ENCODE measurements at places on chromosomes 3 and 15.

GRCh38 chr3:38278841-38279240 is 3.3 kb upstream of the SLC22A14 start:
- no peak for DNase-seq

DNA sequence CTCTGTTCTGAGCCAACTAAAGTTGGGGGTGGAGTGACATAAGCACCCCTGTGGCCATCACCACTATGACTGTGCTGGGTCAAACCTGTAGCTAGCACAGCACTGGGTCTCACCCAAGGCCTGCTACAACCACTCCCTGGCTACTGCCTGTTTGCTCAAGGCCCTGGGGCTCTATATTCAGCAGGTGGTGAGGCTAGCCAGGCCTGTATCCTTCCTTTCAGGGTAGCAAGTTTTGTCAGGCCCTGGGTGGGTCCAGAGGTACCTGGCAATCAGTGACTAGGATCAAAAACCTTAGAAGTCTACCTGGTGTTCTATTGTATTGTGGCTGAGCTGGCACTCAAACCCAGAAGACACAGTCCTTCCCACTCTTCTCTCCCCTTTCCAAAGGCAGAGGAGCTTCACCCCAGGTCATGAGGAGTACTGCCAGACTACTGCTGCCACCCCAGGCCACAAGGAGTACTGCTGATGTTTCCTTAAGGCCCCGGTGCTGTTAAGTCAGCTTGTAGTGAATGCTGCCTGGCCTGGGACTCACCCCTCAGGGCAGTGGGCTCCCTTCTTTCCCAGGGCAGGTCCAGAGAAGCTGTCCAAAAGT is 170.8 kb downstream of the IGSF11 start:
- no peak for DNase-seq

- DNase-seq: no peak
Measured at GRCh38 chr3:9787714-9788113, 4.6 kb downstream of the TADA3 start.

DNA sequence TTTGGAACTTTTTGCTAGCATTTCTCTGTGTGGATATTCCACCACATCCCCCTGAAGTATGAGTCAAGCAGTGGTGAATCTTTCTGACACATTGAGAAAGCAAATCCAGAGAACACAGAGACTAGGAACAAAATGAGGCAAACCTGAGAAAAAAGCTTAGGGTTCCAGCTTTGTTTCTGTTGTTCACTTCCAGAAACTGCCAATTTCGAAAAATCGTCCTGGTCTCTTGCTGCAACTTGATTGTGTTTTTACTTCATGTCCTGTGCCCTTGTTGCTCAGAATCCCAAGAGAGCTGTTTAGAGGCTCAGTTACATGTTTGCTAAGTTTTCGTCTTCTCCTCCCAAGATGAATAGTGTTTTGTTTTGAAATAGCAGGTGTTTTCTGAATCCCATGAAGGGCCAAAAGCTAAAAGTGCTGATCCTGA is 13.7 kb downstream of the MAP2K1 start:
- DNase-seq: no peak

DNA sequence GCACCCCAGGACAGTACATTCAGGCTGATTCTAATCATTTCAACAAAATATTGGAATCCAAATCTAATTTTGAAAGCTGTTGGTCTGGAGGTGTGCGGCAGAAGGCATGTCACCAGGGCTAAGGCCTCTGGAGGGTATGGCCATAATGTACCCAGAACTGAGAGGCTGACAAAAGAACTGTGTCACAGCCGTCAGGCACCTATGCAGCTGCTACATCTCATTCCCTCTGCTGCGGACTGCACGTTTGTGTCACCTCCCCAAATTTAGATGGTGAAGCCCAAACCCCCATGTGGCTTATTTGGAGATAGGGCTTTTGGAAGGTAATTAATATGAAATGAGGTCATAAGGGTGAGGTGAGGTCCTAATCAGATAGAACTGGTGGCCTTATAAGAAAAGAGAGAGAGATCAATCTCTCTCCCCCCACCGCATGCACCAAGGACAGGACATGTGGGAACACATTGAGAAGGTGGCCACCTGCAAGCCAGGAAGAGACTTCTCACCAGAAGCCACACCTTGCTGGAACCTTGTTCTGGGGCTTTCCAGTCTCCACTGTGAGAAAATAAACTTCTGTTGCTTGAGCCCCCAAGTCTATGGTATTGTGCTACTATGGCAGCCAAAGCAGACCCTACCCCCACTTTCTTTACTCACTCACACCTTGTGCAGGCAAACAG is 22.8 kb downstream of the ADPGK start:
- no peak for DNase-seq

DNA sequence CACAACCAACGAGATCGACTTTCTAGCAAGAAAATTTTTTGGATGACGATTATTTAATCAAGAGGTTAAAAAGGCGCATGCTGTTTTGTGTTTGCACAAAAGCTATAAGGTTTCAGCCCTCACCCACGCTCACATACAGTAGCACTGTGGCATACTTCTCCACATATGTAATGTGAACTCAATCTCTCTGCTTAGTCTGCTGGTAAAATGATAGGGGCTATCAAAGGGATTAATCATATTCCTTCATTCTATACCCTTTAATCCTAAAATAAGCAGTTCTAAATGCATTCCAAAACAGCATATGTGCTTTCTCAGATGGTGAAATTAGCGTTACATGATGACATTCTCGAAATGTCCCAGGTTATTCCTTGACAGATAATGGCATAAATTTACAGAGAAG is 196.9 kb upstream of the PRICKLE2 start:
- no peak for DNase-seq

Data from CD14-positive monocyte (primary cell).